H7 (cell line): ENCODE measurements at places on chromosomes 7 and 10. TPM values are rescaled to one million over a fixed set of nuclear protein-coding genes. Genes with fewer than 3 reads are reported as not detected.

SCART1 gene
- 0.03 and 0.44 TPM in 2 replicates for total RNA-seq

OPALIN gene
- not detected in 2 replicates for total RNA-seq

APBB1IP gene
- total RNA-seq, result not detected in 2 replicates

PRRT4 gene
- 0.14 and 0.67 TPM in 2 replicates for total RNA-seq

ADK gene
- 20.1 and 28.0 TPM in 2 replicates for total RNA-seq

FAM25C gene
- total RNA-seq, result not detected in 2 replicates

PHKG1 gene
- total RNA-seq, result 0.14 and 0.59 TPM in 2 replicates
